Naive thymus-derived CD4-positive, alpha-beta T cell (primary cell): ENCODE measurements at places on chromosomes 1 and 21. TPM values are rescaled to one million over a fixed set of nuclear protein-coding genes. Genes with fewer than 3 reads are reported as not detected.

DNA sequence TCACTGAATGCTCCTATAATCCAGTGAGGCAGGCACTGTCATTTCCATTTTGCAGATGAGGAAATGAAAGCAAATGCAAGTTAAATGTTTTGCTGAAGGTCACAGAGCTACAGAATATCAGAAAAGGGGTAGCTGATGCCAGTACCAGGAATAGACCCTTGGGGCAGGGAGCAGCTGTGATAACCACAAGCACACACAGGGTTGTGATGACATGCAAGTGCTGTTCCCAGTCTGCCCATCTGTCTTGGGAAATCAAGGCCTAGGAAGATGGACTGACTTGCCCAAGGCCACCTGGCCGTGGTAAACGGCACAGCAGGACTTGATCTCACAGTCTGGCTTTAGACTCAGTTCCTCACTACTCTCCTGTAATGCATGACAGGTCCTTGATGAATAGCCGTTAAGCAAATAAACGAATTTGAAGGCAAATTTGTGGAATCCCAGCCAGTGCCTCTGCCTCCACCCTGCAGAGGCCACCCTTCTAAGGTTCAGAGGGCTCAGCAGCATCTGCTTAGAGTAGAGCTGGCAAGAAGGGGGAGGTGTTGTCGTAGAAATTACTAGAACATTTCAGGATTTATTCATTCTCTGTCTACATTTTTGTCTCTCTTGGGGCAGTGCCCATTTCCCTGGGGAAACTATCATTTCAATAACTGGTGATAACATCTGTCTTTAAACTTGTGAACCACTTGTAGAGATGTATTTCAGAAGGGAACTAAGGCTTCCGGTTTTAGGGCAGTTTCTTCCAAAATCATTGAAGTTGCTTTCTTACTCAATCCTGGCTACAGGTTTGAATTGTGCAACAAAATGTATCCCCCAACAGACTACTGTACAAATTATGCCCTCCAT lies 53.2 kb upstream of the MRPS6 start:
- no peak for DNase-seq

NUDT4B gene
- total RNA-seq = 0.69 TPM

DNA sequence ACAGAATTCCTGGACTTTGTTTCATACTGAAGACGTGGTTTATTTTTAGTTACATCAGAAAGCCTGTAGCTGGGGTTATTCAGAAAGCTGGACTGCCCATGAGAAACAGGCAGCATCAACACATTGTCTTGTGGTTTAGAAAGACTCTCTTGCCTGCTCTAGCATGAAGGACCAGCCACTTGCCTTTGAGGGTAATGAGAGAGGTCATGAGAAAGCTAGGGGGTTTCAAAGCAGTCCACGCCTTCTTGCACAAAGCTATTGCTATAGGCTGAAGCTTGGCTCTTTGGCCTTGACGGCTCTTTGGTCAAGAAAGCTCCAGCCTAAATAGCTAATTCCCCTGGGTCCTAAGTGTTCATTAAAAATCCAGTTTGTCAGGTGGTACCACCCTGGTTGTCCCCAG lies 208.1 kb downstream of the PRDM2 start:
- no peak for DNase-seq

- DNase-seq = no peak
These were observed 13.5 kb downstream of the TNFSF4 start for GRCh38 chr1:173193639-173194038.

C1orf141 gene
- not detected in 2 replicates for total RNA-seq

GRCh38 chr1:200737647-200738291 lies 924 bp upstream of the CAMSAP2 start:
- DNase-seq = no peak

DNA sequence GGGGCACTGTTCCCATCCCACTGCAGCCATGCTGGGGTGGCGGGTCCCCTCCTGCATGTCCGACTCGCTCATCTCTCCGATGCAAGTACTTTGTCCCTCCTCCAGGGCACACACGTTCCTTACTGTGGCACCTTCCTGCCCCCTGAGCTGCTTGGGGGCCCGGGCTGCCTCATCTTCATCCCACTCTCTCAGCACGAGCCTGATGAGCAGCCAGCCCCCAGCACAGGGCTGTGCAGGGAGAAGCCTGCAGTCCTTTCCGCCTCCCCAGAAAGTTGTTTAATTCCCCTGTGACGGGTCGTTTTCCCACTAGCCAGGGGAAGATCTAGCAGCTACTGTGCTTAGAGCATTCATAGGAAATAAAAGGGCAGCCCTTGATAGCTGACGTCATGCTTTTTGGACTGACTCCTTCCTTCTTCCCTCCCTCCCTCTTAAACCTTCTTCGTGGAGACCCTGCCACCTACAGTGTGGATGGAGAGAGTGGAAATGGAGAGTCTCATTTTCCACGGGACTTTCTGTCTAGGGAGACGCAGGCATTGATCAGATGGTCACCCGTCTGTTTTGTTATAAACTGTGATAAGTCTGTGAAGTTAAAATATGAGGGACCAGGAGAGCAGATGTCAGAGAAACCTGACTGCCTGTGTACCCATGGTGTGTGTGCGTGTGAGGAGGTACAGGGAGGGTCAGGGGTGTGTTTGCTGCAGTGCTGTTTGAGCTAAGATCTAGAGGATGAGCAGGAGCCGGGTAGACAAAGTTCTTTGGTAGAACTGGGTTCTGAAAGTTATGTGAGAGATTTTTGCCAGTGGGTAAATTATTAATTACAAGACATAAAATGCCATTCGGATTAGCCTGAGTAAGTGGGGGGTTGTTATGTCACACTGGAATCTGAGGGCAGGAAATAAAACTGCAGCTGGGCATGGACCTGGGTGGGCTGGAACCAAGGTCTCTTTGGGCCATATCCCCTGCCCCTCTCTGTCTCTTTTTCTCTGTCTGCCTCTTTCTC lies 34.3 kb downstream of the GPR137B start:
- no peak for DNase-seq

DNA sequence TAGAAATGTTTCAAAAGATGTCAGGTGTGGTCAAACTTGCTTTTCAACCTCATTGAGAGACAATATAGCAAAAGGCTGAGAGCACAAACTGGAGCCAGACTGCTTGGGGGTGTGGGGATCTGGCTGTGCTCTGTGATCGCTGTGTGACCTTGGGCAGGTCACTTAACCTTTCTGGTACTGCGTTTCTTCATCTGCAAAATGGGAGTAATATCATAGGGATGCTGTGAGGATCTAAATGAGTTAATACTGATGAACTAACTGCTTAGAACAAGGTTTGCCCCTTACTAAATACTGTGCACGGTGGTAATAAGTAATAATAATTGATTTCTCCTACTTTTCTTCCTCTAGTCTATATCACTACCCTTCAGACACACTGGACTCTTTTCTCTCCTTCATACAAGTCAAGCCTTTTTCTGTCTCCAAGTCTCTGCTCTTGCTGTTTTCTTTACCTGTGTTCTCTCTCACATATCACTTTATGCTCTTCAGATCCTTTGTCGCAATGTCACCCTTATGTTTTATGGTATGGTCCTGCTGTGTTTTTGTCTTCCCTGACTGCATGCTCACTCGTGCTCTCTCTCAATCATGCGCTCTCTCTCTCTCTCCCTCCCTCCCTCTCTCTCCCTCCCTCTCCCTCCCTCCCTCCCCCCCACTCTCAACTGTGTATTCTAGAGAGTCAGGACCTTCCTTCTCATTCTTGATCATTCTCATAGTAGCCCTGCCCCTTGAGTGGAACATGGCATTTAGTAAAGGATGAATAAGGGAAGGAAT lies 3.3 kb downstream of the MGST3 start:
- DNase-seq = no peak

DNA sequence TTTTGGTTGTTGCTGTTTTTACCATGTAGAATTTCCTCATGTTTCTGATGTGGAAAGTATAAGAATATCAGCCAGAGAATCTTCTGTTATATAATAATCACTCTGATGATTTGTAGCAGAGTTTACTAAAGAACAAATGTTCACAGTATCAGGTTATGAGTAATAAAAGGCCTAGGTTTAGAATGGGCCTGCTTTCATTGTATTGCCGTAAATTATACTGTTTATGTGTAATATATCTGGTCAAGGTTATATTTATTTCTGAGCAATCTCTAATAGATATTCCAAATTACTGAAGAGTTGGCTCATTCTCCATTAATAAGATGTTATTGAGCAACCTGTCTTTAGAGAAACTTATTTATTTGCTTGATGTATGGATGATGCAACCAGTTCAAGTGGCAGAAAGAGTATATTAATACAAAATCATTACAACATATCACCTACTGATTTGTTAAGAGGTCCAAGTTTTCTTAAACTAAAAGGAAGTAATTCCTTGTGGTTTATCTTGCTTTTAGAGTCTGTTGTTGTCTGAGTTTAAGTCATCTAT lies 649.4 kb upstream of the CXADR start:
- no peak for DNase-seq

DNA sequence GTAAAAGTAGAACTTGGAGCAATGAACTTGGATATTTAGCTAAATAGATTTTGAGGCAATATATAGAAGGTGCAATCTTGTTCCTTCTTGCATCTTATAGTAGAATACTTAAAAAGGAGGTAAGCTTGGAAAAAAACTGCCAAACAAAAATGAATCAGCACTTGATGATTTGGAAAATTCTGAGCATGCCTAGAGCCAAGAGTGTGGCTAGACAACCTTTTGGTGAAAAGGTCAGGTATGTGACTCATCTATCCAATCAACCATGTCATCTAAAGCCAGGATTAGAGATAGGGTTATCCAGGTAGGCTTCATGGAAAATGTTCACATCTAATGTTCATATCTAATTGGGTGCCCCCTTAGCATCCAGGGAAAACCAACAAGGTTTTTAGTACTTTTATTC lies 515.0 kb downstream of the COL11A1 start:
- no peak for DNase-seq

DNA sequence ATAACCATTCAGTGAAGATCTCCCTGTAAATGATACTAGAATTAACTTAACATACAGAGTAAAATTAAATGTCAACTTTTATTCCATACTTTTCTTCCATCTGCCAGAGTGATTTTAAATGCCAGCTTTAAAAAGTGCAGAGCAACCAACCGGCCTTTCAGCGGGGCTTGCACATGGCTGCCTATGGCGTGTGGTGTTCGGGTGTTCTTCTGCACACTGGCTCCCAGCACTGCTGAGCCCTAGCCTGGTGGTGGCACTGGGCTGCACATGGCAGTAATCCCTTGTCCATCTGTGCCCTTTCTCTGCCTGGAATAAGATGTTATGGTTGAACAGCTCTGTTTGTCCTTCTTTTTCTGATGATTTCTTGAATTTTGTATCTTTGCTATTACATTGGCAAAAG lies 156.3 kb downstream of the SNX7 start:
- no peak for DNase-seq

OR2T2 gene
- total RNA-seq = not detected in 2 replicates

DNA sequence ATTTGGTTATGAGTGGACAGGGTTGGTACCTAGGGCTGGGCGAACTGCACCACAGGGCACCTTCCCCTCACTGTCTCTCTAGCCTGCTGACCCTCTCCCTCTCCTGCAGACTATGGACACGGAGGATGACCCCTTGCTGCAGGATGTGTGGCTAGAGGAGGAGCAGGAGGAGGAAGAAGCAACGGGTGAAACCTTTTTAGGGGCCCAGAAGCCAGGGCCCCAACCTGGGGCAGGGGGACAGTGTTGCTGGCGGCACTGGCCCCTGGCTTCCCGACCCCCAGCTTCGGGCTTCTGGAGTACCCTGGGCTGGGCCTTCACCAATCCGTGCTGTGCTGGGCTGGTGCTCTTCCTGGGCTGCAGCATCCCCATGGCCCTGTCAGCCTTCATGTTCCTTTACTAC lies 21.9 kb downstream of the DISP3 start:
- no peak for DNase-seq

- no peak for DNase-seq
These were observed 18.6 kb downstream of the NDUFS5 start for GRCh38 chr1:39044762-39045161.

- DNase-seq = no peak
These were observed 5.3 kb downstream of the DTL start for GRCh38 chr1:212040629-212041412.

C4BPB gene
- 4.9 TPM for total RNA-seq

SCAF4 gene
- total RNA-seq = 64.7 TPM

DNA sequence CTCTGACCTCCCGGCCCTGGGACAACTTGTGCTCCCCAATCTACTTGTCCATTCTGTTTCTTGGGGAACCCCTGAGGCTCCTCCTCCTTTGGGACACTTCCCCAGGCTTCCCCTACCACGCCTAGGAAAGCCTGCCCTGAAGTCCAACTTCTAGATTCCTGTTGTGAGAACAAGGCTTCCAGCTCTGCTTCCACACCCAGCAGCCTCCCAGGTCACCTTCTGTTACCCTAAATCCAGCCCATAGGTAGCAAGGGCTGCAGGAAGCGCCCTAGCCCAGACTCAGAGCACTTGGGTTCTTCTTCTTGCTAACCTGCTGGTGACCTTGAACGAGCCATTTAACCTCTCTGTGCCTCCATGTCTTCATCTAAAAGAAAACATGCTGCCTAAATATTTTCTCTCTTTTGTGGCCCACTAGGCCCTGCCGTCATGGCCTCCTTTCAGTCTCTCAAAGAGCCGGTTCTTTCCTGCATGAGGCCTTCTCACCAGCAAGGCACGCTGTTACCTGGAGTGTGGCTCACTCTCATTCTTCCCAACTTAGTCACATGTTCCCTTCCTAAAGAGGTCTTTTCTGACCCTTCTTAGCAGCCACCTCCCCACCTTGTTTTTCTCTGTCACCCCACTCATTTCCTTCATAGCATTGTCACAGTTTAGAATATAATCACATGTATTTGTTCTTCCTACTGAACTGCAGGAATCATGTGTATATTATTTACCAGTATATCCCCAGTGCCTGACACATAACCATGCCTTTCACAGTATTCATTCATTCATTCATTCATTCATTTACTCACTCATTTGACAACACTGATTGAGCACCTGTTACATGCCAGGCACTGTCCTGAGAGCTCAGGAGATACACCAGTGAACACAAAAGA lies 1.4 kb downstream of the CAPN2 start:
- DNase-seq = no peak

- DNase-seq = no peak
These were observed 181.5 kb downstream of the DISC1 start for GRCh38 chr1:231808116-231808515.

DNA sequence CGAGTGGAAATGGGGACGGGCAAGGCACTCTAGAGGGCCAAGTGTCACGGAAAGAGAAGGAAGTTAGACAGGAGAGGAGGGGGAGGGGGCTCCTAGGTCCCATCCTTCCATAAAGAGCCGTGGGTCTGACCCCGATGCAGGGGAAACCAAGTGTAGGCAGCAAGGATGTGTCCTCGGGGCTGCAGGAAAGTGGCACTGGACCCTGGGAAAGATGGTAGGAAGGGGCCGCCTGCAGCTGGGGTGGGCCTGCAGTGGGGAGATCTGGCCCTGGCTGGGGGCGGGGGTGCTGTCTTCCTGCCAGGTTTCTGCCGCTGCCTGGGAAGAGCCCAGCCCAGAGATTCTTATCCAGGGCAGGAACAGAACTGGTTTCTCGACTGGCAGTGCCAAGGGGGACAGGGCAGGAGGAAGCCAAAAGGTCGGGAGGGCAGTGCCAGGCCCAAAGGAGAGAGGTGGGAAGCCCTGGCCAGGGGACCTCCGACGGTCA lies 12.9 kb downstream of the CRABP2 start:
- no peak for DNase-seq

DNA sequence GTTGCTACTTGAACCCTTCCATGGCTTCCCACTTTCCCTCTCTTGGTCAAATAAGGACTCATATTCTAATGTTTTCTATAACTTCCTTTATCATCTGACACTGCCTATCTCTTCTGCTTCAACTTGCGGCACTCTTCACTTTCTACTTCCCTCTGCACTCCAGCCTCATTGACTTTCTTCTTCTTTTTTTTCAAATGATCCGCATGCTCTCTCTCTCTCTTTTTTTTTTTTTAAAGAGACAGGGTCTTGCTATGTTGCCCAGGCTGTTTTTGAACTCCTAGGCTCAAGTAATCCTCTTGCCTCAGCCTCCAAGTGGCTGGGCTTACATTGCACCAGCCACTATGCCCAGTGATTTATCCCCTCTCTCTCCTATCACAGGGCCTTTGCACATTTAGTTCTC lies 7.3 kb upstream of the IL10 start:
- no peak for DNase-seq
